Brain microvascular endothelial cell (primary cell): ENCODE measurements at places on chromosomes 2 and 18.
A peak's percentile ranks its signal among the peaks of the same experiment; 100 is the strongest.

- no peak for DNase-seq
Observed at GRCh38 chr2:64221935-64222334, 77.7 kb upstream of the PELI1 start.

DNA sequence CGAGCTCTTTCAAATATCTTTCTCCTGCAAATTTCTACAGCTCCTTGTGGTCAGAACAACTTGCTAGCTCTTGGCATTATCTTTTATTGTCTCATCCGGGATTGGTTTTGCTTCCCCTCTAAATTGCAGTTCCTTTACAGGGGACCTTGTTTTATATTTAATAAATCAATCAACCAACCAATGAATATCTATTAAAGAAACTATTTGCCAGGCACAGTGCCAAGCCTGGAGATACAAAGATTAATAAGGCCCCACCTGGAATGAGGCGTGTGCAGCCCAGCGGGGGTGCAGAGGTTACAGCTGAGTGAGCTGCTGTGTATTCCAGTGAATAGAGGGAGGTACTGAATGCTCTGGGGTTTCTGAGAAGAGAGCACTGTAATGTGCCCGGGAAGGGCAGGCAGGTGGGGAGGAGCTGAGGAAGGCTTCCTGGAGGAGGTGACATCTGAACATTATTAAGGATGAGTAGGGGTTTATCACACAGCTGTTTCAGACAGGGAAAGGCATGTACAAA, 51.8 kb downstream of the LIPG start:
- DNase-seq, result no peak

DNA sequence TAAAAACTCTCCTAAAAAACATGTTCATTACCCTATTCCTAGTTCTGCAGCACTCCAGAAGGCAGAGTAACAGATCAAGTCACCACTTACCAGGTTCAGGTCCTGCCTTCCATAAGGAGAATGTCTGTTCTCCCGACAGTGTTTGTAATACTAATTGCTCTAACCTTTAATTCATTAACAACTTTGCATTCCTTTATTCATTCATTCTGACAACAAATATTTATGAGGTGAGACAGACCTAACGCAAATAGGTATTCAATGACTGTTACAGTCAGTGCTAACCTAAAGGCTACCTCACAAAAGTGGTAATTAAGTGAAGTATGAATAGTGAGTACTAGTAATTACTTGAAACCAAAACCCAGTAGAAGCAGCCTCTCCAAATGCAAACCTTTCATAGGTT, 224.0 kb downstream of the AFF3 start:
- no peak for DNase-seq

DNA sequence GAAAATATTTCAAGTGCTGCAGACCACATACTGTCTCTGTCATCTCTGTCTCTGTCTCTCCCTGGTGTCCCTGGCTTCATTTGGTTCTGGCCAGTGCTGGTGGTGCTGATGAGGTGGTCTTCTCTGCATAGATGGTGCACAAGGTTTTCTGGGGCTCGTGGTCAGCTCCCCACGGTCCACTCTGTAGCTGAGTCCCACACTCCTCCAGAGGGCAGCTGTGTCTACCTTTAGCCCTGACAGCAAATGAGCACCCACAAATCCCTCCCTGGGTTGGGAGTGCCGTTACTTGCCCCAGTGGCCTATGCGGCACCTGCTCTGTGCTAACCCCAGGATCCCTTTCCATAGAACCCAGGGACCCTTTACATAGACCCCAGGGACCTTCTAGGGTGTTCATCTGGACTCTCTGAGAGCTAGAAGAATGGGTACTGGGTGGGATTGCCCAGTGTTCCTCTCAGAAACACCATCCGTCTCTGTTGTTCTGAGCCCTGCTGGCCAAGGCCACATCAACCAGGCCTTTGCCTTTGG, 129.3 kb downstream of the CAPN13 start:
- no peak for DNase-seq

DNA sequence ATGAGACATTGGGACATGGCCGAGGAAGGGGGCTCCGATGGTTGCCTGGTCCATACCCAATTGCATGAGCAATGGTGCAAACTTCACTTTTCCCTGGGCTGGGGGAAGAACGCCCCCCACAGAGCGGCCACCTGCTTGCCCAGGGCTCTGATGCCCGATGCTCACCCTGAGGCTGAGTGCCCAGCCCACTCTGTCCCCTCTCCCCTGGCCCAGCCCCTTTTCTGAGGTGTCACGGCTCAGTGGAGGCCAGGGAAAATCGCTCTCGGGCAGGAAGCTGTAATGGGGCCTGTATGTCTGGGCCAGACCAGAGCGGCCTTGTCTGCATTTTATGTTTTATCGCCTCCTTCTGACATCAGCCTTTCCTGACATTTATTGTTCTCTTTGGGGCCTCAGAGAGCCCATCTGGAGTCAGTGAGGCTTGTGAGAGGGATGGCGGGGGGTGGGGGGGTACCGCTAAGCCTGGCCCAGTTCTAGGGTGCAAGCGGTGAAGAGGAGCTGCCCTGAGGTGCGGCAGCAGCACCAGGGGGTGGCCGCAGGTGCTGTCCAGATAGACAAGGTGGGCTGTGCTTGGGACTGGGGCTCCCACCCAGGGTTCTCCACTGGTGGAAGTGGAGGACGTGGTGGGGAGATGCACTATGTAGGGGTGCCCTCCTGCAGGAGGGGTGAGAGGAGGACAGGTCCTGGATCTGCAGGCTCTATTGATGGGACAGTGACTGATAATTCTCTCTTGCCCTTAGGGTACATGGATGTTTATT, 46.2 kb downstream of the INHBB start:
- no peak for DNase-seq

DNA sequence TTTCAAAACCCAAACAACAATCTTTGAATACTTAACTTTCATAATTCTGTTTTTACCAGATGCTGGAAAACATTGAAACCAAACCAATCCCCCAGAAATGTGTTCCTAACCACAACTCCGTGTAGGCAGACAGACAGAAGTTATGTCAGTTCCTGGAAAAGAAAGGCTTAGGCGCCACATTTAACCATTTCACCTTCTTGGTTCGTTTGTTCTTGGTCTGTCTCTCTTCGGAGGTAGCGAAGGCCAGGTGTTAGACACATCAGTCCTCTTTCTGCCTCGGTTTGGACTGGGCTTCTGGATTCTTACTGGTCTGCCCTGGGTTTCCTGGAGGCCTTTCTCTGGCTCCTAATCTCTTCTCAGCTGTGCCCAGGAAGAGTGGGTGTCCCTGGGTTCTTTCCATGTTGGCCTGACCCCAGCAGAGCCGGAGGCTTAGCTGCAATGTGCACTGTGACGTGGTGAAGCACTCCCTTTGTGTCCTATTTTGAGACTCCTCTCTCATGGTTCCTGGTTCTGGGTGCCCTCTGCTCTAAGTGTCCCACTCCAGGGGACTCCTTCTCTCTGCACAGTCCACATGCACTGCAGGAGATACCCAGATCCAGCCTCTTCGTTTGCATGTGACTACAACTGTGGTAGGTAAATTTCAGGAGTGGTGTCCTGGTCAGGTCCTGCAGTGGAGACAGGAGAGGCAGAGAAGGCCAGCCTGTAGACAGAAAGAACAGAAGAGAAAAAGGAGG, 23.1 kb upstream of the RAB31 start:
- DNase-seq, result no peak

DNA sequence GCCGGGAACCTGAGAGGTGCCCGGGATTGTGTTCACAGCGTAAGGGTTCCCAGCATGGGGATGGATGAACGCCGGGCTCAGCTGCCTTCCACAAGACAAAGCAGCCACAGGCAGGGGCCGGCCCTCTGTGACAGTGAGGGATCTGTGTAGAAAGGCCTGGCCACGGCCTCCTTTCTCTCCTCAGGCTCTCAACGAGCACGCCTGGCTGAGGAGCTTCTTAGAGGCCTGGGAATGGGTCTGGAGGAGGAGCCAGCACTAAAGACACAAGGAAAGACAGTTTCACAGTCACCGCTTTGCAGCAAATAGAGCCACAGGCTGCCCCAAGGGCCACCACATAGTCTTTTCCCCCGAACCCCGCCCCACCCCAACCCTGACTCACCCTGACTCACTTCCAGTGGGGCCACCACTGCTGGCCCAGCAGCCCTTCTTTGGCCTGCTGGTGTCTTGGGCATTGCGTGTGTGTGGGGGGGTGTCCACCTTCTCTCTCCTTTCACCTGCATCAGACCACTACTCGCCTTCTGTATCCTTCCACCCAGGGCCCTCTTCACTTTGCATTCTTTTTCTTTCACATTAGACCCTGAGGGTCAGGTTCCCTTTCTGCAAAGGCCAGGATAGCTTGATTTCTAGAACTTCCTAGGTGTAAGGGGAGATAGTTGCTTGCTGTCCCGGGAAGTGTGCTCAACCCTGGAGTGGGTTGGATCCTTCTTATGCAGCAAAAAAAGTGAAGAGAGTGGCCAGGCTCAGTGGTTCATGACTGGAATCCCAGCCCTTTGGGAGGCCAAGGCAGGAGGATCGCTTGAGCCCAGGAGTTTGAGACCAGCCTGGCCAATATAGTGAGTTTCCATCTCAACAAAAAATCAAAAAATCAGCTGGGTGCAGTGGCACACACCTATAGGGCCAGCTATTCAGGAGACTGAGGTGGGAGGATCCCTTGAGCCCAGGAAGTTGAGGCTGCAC, 19.3 kb upstream of the HPCAL1 start:
- DNase-seq, result peak; percentile 70

GRCh38 chr2:98921062-98921461, 15.0 kb downstream of the CRACDL start:
- DNase-seq, result no peak

DNA sequence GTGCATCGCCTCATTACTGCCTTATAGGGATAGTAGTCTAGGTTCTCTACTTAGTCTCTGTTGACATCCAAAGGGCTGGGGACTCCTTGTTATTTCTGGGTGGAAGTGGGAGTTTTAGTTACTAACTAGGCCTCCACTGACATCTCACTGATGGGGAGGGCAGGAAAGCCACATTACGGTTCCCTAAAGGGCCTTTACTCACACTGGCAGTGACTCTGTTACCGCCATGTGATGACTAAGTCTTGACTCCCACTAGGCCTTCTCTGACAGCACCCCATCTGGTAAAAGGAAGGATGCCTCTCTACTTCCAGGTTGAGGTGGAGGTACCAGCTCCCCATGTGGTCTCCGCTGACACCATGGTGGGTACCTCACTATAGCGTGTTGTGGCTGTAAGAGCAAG, 14.0 kb upstream of the BCL2L11 start:
- DNase-seq, result no peak

- no peak for DNase-seq
Observed at GRCh38 chr18:30271716-30272115, 770.8 kb downstream of the DSC3 start.

- DNase-seq, result no peak
Observed at GRCh38 chr18:8998481-8999217, 103.8 kb upstream of the NDUFV2 start.

DNA sequence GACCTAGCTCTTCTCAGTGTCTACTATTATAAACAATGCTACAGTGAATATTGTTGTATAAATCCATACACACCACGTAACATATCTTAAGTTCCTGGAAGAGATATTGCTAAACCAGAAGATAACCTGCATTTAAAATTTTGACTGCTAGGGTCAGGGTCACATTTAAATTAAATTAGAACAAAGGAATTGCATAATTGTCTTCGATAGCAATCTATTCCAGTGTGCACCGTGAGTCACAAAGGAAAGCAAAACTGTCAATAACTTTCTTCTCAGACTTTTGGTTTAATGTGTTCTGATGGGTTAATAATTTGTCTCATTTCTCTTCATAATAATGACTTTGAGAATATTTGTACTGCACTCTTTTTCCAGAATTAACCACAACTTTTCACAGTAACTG, 4.2 kb downstream of the GEN1 start:
- DNase-seq, result no peak

- DNase-seq, result no peak
Observed at GRCh38 chr18:55346961-55347740, 240.8 kb downstream of the TCF4 start.
